ENCODE measurements at places on chromosomes 12 and 14. TPM values are rescaled to one million over a fixed set of nuclear protein-coding genes. Genes with fewer than 3 reads are reported as not detected.

SLC25A47 gene
- total RNA-seq = not detected

RERG gene
- not detected for total RNA-seq

DNA sequence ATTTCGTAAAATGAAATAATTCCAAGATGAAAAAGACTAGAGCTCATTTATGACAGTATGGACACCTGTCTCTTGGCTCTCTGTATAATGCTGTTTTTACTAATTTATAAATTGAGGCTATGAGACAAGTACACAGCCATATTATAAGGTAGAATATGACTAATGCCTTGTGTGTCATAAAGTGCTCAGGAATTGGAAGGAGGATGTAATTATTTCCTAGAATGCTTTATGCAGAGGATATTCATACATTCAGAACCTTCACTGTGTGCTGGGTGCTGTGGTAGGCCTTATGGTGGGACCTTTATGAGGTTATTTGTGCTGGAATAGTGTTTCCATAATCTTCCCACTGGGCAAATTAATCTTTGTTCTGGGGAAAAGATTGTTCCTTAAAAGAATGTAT is 13.3 kb downstream of the PCNX1 start:
- no peak overlapping the region for H3K27ac ChIP-seq
- peaks cover 61% of the 10 kb centered on the region for H3K4me1 ChIP-seq
- no peak overlapping the region for H3K4me3 ChIP-seq
- H3K36me3 ChIP-seq = no peaks in the 10 kb centered on the region
- H3K27me3 ChIP-seq = no peaks in the 10 kb centered on the region

DNA sequence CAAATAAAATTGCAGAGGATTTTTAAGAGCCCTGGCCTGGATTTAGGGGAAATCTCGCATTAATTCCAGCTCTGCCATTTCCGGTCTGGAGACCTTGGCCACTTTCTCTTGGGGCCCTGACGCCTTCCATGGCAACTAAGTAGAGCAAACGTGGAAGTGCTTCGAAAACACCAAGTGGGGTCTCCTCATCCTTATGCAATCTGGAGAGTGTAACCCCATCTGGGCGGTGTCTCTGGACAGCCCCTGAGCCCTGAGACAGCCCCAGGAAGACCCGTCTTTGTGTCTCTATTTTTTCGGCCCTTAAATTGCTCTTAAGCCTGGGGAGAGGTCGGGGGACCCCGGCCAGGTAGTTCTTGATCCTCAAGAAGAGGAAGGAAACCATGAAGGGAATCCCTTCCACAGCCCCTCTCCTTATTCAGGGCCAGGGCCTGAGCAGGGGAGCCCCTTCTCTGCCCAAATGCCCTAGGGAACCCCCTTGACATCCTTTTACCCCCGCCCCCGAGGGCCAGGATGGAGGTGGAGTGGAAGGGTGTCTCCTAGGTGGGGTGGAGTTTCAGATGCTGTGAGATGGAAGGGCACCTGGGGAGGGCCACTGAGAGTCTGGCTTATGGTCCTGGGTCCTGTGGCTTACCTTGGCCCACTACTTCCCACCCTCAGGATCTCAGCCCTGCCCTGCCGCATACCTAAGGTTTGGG is 17.6 kb upstream of the NR4A1 start:
- H3K4me1 ChIP-seq = peaks cover 38% of the 10 kb centered on the region
- H3K4me3 ChIP-seq = peak overlapping the region; percentile 34
- H3K27ac ChIP-seq = peak overlapping the region; percentile 84
- no peak for DNase-seq

DNA sequence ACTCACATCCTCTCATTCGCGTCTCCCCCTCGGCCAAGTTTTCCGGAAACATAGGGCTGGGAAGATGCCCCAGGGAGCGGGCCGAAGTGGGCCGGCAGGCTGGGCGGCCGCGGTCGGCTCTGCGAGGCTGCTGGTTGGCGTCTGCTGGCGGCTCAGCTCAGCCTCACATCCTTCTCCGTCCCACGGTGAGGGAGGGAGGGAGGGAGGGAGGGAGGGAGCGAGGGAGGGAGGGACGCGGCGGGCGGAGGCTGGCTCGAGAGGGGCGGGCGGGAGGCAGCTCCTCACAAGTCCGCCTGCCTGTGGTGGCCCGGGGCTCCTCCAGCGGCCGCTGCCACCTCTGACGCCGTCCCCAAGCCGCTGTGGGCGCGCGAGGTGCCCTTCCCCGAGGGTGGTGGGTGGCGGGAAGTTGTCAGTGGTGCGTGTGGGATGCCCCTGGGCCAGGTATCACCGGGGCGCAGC is 93.8 kb downstream of the RFLNA start:
- peaks cover 30% of the 10 kb centered on the region for H3K4me1 ChIP-seq
- peaks cover 20% of the 10 kb centered on the region for H3K36me3 ChIP-seq
- H3K27ac ChIP-seq = peak overlapping the region; percentile 61
- H3K4me3 ChIP-seq = peak overlapping the region; percentile 31
- H3K27me3 ChIP-seq = no peaks in the 10 kb centered on the region

DNA sequence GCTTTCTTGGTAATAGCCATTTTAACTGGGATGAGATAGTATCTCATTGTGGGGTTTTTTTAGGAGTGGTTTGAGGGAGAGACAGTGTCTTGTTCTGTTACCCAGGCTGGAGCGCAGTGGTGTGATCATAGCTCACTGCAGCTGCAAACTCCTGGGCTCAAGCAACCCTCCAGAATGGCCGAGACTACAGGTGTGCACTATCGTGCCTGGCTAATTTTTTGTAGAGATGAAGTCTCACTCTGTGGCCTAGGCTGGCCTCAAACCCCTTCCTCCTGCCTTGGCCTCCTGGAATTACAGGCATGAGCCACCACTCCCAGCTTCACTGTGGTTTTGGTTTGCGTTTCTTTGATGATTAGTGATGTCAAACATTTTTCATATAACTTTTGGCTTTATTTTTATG is 293.6 kb downstream of the ERC1 start:
- no peak for DNase-seq
- H3K27ac ChIP-seq = no peak overlapping the region
- no peak overlapping the region for H3K4me3 ChIP-seq
- no peaks in the 10 kb centered on the region for H3K36me3 ChIP-seq
- no peaks in the 10 kb centered on the region for H3K27me3 ChIP-seq

Measured in A673 (cell line).